ENCODE measurements at places on chromosomes 3 and 15.

DNA sequence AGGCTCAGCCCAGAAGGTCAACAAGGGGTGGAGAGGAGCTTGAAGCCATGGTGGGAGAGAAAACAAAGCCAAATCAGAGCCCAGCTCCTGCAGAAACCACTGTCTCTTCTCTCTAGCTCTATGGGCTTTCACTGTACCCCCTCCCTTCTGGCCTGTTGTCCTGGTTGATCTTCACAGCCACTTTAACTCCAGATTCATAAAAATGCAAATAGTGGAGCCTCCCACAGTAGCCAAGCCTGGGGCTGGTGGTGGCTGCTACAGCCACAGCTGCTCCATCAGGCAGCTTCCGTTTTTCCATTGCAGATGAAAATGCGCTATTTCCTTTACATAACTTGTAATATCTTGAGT is 20.7 kb upstream of the CAV3 start:
- no peak for DNase-seq

DNA sequence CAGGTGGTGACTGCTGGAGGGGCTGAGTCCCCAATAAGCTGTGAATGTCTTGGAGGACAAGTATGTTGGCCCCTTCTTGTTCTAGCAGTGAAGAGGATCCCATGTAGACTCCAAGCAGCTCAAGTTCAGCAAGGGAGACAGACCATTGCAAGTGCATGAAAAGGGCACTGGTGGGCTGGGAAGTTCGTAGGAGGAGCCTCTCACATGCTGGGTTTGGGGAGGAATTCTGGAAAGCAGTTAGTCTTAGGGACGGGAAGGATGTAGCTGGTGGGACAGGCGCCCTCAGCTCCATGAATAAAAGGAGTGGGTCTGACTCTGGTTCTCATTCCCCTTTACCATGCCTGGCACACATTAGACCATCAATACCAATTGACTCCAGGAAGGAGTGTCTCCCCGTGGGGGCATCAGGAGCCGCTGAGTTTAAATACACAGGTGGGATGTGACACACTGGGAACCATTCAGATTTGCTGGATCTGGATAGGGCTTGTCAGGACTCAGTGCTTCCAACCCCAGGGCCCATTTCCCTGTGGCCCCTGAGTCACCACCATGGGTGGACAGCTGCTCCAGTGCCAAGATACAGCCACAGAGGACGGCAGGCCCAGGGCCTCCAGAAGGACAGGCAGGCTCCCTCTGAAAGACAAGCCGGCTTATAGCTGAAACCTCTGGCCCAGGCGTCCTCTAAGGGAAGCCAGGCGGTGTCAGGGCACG is 552 bp upstream of the XYLB start:
- DNase-seq = no peak

- DNase-seq = no peak
These were observed 252.5 kb downstream of the ISL2 start for GRCh38 chr15:76588811-76589747.

- DNase-seq = no peak
These were observed 369.1 kb downstream of the RBMS3 start for GRCh38 chr3:29649815-29650547.

DNA sequence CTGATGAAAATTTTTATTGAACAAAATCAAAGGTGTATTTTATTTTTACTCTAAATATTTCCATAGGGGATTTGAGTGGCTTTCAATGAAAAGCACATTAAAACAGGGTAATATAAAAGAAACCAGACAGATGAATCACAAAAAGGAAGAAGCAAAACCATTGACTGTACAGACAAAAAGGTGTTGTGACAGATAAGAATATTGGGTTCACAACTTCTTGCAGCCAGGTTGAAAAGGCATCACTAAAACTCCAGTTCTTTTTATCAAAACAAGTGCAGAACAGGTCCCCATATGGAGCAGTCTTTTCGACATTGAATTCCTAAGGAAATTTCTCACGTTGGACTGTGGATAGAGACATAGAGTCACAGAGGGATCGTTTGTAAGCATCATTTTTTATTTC is 53.8 kb downstream of the AGTR1 start:
- no peak for DNase-seq

- DNase-seq = no peak
These were observed 156.4 kb upstream of the FRMD4B start for GRCh38 chr3:69542089-69542804.

DNA sequence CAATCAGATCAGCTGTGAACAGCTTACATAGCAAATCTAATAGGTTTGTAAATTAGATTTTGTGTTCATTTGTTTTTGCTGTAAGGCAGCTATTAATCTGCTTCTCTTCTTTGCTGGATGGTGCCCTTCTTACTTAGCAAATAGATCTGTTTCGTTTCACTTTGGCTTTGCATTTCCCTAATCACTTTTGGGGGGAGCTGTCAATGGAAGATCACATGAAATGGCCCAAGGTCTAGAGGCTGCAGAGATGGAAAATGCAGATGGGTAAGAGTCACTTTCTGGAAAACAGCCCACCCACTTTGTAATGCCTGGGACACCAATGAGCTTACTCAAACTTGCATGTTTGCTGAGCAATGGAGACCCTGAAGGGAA is 36.4 kb downstream of the ST8SIA2 start:
- DNase-seq = no peak

- DNase-seq = no peak
These were observed 964.9 kb upstream of the NR2F2 start for GRCh38 chr15:95365511-95366107.

GRCh38 chr3:25572919-25573385 is 91.8 kb downstream of the TOP2B start:
- no peak for DNase-seq

GRCh38 chr3:34183114-34183513 is 384.7 kb downstream of the PDCD6IP start:
- DNase-seq = no peak

- no peak for DNase-seq
These were observed 5.5 kb upstream of the BMF start for GRCh38 chr15:40114218-40114617.

DNA sequence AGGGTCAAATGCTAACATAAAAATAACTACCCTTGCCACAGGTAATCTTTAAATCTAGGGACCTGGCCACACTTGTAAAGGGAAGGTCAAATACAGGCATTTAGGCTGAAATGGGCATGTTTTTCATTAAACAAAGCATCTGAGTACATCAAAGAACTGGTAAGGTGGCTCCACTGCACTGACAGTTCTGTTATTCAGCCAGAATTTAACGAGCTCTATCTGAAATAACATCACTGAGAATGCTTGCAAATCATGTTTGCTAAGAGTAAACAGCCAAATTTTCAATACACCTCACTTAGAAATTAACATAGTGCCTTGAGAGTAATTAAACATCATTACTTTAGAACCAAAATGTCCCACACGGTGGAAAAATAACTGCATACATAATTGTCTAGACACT is 118.9 kb downstream of the MTHFS start:
- no peak for DNase-seq

DNA sequence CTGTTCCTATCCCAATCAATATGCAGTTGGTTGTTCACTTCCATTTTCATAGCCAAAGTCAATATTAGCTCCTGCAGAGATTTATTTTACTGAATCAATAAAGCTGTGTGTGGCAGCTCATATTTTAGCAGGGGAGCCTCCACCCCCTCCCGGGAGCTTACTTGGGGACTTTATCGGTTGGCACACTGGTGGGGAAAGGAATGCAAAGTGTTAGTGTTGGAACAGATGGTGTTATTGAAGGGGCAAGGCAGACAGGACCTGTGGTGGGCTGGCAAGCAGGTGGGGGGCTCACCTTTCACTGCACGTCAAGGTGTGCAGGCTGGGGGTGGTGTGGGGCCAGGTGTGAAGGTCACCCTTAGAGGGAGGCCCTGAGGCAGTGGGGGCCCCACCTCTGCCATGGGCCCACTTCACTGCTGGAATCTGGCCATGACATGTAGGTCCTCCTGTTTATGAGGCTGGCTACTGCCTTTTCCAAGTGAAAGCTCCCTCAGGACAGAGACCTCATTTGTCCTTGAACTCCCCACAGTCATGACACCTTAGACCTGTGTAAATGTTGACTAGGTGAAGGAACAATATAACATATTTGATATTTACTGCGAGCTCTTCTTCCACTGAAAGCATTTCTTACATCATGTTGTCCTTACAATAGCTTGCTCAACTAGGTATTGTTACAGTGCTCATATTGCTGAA is 44.0 kb upstream of the SEC22A start:
- DNase-seq = no peak

GRCh38 chr15:101464999-101465669 is 24.4 kb downstream of the PCSK6 start:
- DNase-seq = no peak

DNA sequence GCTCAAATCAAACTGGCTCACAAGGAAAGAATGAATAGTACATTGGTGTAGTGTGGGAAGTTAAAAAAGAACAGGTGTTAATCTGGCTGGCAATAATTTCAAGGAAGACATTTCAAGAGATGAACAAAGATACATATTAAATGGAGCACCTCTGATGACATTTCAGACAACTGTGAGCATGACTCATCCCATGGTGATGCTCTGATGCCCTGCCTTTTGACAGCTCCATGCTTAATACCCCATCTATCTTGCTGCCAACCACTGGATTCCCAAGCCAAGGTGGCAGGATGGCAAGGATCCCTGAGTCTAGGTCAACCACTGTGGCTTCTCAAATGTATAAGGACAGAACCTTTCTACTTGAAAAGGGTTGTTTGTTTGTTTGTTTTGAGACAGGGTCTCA is 29.3 kb downstream of the LRRC2 start:
- no peak for DNase-seq

DNA sequence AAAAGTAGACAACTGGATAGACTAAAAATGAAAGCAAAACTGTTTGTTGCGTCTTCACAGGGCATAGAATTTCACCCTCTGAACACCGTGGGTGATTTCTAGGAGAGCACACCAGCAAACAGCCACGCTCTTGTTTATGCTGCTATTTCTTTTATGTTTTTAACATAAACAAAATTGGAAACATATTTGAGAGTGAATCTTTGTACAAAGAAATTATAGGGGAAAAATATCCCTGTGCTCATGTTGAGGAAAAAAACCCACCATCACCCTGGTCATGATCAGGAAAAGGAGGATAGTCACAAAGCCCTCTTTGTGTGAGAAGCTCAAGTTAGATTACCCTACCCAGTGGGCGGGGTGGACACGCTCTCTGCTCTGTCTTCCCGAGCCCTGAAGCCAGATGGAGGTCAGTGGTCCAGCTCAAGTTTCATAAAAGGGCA is 313.3 kb downstream of the SATB1 start:
- DNase-seq = peak; percentile 31

- DNase-seq = peak; percentile 55
These were observed 13.8 kb downstream of the ATP10A start for GRCh38 chr15:25849157-25849921.

GRCh38 chr3:194086388-194087075 is 49.4 kb upstream of the HES1 start:
- no peak for DNase-seq

DNA sequence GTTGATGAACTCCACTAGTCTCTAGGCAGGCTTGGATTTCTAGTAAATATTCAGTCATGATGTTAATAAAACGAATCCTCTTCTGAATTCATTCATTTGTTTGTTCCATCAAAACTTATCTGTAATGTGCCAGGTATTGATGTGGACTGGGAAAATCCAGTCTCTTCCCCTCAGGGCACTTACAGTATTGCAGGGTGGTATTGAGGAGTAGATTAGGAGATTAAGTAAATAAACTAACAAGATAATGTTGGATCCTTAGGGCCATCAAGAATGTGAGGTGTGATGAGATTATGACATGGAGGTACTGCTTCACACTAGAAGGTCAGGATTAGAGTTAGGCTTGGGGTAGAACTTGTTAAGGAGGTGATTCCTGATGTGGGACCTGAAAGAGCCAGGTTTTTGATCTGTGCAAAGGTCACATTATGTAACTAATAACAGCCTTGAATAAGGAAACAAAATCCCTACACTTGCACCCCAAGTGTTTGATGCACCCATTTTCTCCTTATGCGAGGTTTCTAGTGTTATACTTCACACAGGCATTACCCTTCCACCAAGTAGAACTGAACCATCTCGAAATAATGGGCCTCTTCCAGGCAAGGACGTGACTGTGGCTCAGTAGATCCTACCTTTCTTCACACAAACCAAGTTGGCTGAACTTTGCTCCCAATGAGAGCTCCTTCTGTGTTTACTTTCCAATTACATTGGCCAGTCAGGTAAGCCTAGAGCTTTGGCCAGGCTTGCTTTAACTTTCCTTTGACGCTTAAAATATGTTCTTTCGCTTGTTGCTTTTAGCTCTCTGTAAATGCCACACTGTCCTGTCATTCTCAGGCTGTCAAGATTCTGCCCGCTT is 16.7 kb downstream of the MCTP2 start:
- DNase-seq = no peak

DNA sequence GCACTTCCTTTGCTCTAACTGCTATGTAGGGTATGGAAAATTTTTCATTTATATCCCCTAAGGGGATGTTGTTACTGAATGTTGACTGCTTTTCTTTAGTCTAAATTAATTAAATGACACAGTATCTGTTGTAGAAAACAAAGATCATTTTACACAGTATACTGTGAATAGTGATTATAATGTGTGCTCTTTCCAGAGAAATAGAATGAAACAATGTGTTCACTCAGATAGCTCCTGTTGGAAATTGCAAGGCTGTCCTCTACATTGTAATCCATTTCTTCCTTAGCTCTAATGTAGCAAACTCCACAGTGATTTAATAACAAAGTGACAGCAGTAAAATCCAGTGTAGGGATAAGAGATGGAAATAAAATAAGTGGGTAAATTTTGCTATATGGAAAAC is 159.0 kb upstream of the VEPH1 start:
- DNase-seq = no peak

DNA sequence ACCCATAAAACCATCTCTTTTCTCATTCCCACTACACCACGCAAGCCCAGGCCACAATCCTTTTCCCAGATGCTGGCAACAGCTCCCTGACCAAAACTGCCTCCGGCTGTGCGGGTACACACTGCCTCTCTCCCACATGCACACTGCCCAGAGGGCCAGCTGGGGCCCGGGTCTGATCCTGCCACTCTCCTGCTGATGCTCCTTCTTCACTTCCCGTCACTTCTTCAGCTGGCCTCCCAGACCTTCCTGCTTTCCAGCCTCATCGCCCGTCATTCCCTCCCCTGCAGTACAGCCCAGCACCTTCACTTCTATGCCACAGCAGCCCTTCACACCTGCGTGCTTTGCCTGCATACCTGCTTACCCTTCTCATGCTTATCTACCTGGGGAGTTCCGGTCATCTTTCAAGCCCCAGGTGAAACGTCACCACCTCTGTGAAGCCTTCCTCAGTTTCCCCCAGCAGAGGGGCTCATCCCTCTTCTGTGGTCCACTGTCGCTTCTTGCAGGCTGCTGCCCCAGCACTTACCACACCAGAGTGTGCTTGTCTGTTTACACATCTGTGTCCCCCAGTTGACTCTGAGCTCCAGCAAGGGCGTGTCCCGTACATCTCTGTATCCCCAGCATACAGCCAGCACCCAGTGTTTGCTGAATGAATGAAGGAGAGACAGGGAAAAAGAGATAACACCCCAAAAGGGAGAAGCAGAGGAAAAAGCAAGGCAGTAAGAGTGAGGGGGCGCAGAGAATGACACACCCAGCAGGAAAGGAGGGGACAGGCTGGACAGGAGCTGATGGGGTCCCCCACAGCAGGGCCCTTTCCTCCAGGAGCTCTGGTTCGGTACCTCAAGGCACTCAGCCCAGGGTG is 22.2 kb downstream of the GRAMD2A start:
- no peak for DNase-seq

All from AG09319 (cell line).